ENCODE measurements at places on chromosomes 3 and 15. TPM values are rescaled to one million over a fixed set of nuclear protein-coding genes. Genes with fewer than 3 reads are reported as not detected.

Gene UROC1
- total RNA-seq = not detected

Gene GOLGA8J
- total RNA-seq = not detected

Gene BRK1
- total RNA-seq = 123 TPM

Gene DNAJB11
- total RNA-seq = 18.1 TPM

Gene SAMMSON
- total RNA-seq = not detected

Gene TIPIN
- total RNA-seq = 8.3 TPM

Gene SEMA3F
- total RNA-seq = 19.1 TPM

Gene MASP1
- 4.7 TPM for total RNA-seq

Gene ZIC1
- total RNA-seq = 0.45 TPM

DNA sequence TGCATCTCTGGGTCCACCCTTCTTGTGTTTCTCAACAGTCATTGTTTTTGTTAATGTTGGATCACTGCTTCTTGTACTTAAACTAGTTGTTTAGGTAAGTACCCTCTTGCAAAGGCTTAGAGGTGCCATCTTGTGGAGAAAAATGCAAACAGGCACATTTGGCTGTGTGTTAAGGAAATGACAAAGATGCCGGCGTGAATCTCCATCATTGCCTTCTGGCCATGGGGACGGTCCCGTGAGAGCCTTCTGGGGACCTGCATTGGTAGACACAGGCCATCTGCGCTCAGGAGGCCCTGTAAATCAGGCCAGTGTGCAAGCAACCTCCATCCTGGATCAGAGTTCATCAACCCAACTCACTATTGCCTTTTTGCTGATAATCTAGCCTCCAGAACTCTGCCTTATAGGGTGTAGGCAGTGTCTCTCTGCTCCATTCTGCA lies 158.6 kb upstream of the NR2E3 start:
- H3K4me1 ChIP-seq = no peaks in the 10 kb centered on the region
- no peak overlapping the region for H3K4me3 ChIP-seq
- no peaks in the 10 kb centered on the region for H3K27me3 ChIP-seq
- no peak overlapping the region for H3K27ac ChIP-seq
- no peaks in the 10 kb centered on the region for H3K36me3 ChIP-seq
- no peak for DNase-seq

DNA sequence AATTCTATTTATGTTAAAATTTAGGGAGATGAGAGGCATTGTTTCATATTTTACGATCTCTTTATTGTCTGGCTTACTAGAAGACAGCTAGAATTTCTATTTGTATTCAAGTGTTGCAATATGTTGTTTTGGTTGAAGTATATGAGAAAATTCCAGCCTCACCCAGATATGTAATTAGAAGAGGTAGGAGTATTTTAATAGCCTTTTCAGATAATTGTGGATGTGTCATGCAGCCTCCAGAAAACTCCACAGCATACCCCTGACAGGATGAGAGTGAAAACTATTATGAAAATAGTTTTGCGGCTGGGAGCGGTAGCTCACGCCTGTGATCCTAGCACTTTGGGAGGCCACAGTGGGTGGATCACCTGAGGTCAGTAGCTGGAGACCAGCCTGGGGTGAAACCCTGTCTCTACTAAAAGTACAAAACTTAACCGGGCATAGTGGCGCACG lies 21.5 kb upstream of the USP3 start:
- DNase-seq = no peak
- no peak overlapping the region for H3K27ac ChIP-seq
- no peaks in the 10 kb centered on the region for H3K27me3 ChIP-seq
- H3K36me3 ChIP-seq = no peaks in the 10 kb centered on the region
- peaks cover 6% of the 10 kb centered on the region for H3K4me1 ChIP-seq

DNA sequence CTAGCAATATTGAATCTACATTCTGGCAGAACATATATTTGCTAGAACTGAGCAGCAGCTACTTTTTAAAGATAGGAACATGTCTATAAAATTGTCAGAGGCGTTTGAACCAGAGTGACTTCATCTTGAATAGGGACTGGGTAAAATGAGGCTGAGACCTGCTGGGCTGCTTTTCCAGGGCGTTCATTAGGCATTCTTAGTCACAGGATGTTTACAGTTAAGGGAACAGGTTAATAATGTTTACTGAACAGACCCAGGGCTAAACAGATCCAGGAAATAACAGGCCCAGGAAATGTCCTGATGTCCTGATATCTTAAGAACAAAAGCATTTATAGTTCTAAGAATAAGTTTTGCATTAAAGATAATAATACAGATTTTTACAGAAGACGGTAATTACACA lies 34.5 kb upstream of the B3GALNT1 start:
- no peak overlapping the region for H3K4me3 ChIP-seq
- DNase-seq = no peak
- H3K4me1 ChIP-seq = no peaks in the 10 kb centered on the region
- H3K27ac ChIP-seq = no peak overlapping the region

GRCh38 chr15:29470311-29470710 lies 200.7 kb upstream of the NSMCE3 start:
- H3K27me3 ChIP-seq = no peaks in the 10 kb centered on the region
- H3K27ac ChIP-seq = no peak overlapping the region
- no peak overlapping the region for H3K4me3 ChIP-seq
- H3K36me3 ChIP-seq = no peaks in the 10 kb centered on the region
- no peaks in the 10 kb centered on the region for H3K4me1 ChIP-seq

DNA sequence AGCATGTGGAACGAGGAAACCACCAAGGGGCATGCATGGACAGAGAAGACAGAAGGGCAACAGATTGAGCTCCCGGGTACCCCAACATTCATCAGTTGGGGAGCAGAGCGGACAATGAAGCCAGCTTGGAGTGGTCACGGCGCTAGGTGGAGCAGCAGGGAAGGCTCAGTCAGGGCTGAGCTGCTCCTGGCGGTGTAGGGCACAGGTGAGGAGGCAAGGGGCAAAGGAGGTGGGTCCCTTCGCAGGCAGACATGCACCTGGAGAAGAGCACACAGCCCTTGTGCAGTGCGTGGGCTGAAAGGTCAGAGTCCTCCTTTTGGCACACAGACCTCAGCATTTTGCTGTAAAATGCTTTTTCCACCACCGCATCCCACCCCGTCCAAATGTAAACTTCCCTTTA lies 90.0 kb upstream of the SLC6A6 start:
- H3K4me1 ChIP-seq = no peaks in the 10 kb centered on the region
- H3K27me3 ChIP-seq = no peaks in the 10 kb centered on the region
- H3K4me3 ChIP-seq = no peak overlapping the region

DNA sequence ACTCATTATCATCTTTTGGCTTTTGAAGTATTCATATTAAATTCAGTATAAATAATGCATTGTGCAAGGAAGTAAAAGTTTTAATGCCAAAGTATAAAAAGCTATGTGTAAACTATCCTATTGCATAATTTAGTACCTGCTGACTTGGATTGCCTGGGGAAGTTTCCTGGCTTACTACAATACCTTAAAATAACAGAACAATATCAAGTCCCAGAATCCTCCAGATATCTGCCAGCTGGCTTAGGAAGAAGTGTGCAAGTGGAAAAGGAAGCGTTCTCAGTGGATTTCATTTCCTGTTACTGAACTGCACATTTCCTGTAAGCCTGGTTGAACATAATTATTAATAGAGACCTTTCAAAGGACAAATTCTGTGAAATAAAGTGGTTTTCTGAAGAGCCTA lies 236.7 kb downstream of the ADAMTSL3 start:
- no peak overlapping the region for H3K4me3 ChIP-seq
- H3K27ac ChIP-seq = no peak overlapping the region
- DNase-seq = no peak
- no peaks in the 10 kb centered on the region for H3K4me1 ChIP-seq

DNA sequence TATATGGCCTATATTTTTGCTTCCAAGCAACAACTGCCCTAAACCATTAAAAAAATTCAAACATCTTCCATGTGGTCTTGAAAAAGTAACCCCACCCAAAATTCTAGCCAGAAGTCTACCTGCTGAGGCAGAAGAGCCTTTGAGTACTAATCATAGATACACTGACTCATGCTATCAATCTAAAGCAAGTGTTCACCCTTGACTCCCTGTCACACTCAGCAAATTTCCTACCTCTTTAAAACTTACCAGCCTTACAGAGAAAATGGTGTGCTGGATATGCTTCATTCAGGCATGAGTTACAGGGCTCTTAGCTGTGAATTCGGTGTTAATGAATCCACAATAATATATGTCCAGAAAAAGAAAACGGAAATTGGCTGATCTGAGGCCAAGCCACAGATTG lies 373.8 kb downstream of the MAGI1 start:
- no peak overlapping the region for H3K4me3 ChIP-seq
- no peaks in the 10 kb centered on the region for H3K4me1 ChIP-seq
- no peak overlapping the region for H3K27ac ChIP-seq
- no peaks in the 10 kb centered on the region for H3K36me3 ChIP-seq
- no peaks in the 10 kb centered on the region for H3K27me3 ChIP-seq
- no peak for DNase-seq

DNA sequence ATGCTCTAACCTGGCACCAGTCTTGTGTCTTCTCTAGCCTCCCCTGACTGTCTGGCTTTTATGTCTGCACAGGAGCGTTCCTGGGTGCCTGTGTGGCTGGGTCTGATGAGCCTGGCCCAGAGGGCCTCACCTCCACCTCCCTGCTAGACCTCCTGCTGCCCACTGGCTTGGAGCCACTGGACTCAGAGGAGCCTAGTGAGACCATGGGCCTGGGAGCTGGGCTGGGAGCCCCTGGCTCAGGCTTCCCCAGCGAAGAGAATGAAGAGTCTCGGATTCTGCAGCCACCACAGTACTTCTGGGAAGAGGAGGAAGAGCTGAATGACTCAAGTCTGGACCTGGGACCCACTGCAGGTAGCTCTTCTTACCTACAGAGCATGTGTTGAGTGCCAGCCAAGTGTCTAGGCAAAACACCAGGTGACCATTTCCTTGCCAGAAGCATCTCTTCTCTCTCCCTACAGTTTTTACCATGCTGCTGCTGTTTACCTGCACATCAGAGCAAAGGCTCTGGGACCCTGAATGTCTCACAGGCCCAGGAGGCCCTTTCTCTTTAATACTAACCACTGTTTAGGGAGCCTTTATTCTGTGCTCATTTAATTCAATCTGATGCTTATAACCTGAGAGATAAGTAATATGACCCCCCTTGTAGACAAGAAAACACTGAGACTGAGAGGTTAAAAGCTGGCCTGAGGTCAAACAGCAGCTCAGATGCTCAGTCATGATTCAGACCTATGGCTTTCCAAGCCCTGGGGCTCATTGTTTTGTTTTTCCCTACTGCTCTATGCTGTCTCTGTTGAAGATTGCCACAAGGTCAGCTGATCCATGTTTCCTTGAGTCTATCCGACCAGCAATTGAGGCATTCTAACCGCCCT lies 10.4 kb downstream of the PODXL2 start:
- H3K27ac ChIP-seq = no peak overlapping the region
- H3K4me1 ChIP-seq = no peaks in the 10 kb centered on the region
- no peak for DNase-seq
- no peaks in the 10 kb centered on the region for H3K36me3 ChIP-seq
- no peak overlapping the region for H3K4me3 ChIP-seq

DNA sequence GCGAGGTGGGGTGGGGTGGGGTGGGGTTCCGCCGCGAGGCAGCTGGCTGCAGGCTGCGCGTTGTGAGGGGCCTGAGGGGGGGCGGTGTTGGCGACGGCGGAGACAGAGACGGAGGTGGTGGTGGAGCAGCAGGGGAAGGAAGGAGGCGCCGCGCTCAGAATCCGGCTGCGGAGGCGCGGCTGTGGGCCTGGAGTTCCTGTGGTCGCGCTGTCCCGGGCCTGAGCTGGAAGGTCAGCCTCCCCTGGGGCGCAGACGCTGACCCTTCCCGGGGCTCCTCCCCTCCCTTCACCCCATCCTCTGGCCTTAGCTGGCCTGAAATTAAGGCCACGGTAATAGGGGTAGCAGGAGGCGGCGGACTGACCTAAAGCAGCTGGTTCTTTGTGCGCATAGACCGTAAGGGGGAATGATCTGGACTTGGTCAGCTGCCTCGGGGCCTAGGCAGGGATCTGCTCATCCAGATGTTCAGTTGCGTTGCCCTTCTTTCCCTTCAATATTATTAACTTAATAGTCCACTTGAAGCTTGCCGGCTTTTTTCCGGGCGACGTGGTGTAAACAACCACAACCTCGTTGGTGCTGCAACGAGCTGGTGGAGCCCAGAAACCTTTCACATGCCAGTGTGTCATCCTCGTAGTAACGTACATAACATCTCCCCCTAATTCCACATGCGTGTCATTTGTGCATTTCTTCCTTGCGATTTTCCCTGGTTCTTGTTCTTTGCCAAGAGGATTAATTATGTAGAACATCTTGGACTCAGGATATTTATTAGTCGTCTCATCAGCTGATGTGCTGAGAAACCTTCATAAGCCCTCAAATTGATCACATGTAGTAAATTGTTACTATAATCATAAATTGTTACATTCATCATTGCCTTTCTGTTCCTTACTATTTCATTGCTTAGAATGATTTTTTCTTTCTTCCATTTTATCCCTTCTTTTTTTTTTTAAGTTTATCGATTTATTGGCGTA lies 626 bp downstream of the SEC62 start:
- no peaks in the 10 kb centered on the region for H3K36me3 ChIP-seq
- no peaks in the 10 kb centered on the region for H3K27me3 ChIP-seq
- peak overlapping the region; percentile 81 for H3K27ac ChIP-seq
- peak overlapping the region; percentile 99 for H3K4me3 ChIP-seq
- H3K4me1 ChIP-seq = peaks cover 5% of the 10 kb centered on the region

DNA sequence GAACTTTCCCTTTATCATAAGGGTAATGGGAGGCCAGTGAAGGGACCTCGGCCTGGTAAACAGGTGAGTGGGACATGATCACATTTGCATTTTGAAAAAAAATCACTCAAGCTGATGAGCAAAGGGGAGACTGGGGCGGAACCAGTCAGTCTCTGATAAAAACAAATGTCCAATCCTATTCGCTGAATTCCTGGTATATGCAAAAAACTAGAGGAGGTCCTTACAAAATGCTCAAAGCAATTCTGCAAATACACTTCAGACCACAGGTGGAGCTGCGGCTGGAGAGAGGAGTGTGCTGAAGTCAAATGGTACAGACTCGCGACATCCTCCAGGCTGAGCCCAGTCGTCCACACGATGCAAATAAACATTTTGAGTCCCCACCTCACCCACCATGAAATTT lies 166.7 kb downstream of the FOXP1 start:
- no peaks in the 10 kb centered on the region for H3K36me3 ChIP-seq
- no peak overlapping the region for H3K4me3 ChIP-seq
- no peak for DNase-seq
- H3K27ac ChIP-seq = no peak overlapping the region
- no peaks in the 10 kb centered on the region for H3K4me1 ChIP-seq
- H3K27me3 ChIP-seq = no peaks in the 10 kb centered on the region

GRCh38 chr15:78067328-78068228 lies 9.9 kb downstream of the TBC1D2B start:
- no peak overlapping the region for H3K4me3 ChIP-seq
- no peak for DNase-seq
- H3K36me3 ChIP-seq = no peaks in the 10 kb centered on the region
- peak overlapping the region; percentile 95 for H3K27ac ChIP-seq
